Chondrocyte (in vitro differentiated cells): ENCODE measurements at places on chromosomes 5 and 9. TPM values are rescaled to one million over a fixed set of nuclear protein-coding genes. Genes with fewer than 3 reads are reported as not detected.

- no peaks in the 10 kb centered on the region for H3K36me3 ChIP-seq
- H3K4me1 ChIP-seq: peaks cover 3% of the 10 kb centered on the region
- H3K27ac ChIP-seq: no peak overlapping the region
- no peaks in the 10 kb centered on the region for H3K27me3 ChIP-seq
- no peak overlapping the region for H3K4me3 ChIP-seq
These were observed 58.4 kb downstream of the ARL15 start for GRCh38 chr5:54251981-54252380.

SLC2A8 gene
- 14.1 to 16.4 TPM (median 15.3 TPM) in 3 replicates for total RNA-seq

LCN1 gene
- total RNA-seq: 0.60 TPM in 1 of 3 replicates, not detected in the others

PCDHGA8 gene
- 0.47 to 0.59 TPM (median 0.51 TPM) in 3 replicates for total RNA-seq

EQTN gene
- total RNA-seq: not detected in 3 replicates

DNA sequence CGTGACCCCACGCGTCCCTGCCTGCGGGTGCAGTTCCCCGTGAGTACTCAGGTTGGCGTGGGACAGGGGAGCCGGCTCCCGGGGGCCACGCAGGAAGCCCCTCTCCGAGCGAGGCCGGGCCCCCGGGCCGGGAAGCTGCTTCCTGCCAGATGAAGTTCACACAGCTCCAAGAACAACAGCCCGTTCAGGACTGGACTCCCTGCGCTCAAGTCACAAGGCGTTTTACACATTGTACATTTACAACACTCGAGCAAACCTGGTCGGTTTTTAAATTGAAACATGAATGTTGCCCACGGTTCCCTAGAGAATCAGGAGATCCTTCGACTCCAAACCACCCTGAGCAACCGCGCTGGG is 22.4 kb downstream of the SLC9A3 start:
- DNase-seq: no peak
- peaks cover 6% of the 10 kb centered on the region for H3K4me1 ChIP-seq
- peaks cover 26% of the 10 kb centered on the region for H3K27me3 ChIP-seq
- peak overlapping the region; percentile 19 for H3K4me3 ChIP-seq
